Activated CD4-positive, alpha-beta T cell treated with anti-CD3 and anti-CD28 coated beads for 1 hour (primary cell): ENCODE measurements at places on chromosomes 2 and 18.

- no peak for DNase-seq
These were observed 88.2 kb downstream of the SCG2 start for GRCh38 chr2:223513771-223514455.

GRCh38 chr2:28350791-28351285 is 41.8 kb upstream of the FOSL2 start:
- DNase-seq = no peak

GRCh38 chr2:54553775-54554174 is 97.6 kb downstream of the SPTBN1 start:
- DNase-seq = no peak

DNA sequence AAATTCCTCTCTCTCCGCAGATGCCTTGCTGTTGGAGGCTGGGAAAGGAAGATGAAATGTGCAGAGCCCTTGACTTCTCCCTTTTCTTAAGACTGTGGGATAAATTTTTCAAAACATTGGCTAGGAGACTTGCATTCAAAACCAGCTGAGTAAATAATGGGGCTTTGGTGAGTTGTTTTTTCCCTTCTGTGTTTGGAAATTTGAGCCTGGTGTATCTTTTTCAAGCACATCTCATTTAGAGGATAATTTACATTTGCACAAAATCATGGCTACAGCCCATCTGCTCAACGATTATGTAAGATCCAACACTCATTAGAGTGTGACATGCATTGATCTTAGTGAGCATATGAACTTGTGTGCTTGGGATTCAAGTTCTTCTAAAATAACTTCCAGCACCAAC is 112.1 kb upstream of the ATP8B1 start:
- no peak for DNase-seq

- no peak for DNase-seq
These were observed at the start of gene CAPG for GRCh38 chr2:85409845-85410583. Gene CAPG (minus strand): TSS chr2:85410366. CDS start chr2:85402145, 8,221 bp downstream.

- DNase-seq = no peak
These were observed 11.8 kb downstream of the TTLL4 start for GRCh38 chr2:218722419-218722818.

DNA sequence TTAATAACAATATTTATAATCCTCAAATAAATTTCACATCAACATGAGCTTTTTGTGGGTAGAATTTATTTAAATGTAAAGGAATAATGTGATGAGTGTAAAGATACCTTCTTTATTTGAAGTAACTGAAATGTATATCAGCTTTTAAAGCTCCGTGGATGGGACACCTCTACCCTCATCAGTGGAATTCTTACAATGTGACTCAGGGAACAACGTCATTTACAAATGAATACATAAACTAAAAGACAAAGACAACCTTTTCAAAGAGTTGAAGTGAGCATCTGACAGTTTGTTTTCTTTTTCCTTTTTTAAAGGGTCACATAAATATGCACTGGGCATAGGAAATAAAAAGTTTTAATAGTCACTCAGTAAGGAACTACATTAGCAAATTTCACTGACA is 1127.0 kb upstream of the CRIM1 start:
- no peak for DNase-seq

DNA sequence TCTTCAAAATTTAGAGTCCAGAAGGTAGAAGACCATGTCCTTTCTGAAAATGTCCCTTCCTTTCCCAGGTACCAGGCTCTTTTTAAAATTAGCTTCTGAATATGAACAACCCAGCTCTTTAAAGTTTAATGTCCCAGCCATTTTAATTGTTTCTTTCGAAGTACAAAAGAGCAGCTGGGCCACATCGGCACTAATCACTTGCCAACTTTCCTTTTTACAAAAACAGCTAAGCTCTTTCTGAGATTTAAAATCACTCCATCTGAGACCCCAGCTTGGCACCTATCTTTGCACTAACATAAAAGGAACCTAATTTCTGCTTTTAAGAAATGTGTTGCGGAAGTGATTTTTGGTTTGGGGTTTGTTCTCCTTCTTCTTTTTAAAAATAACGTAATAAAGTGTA is 2.6 kb downstream of the BOD1L2 start:
- no peak for DNase-seq

DNA sequence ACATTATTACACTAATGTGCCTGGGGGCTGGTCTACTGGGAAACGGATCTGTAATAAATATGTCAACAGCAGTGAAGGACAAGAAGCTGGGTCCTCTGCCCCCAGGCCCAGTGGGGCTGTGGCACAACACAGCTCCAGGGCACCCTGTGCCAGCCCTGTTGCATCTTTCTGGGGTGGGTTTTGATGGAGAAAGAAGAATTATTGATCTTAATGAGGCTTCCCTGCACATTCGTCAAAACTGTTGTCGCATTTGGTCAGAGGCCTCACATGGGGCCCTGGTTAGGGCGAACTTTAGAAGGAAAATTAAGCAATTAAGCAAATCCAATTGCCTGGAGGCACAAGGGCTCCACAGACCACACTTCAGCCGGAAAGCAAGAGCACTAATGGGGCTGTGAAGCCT is 30.0 kb upstream of the TWIST2 start:
- no peak for DNase-seq

- DNase-seq = no peak
These were observed 166.5 kb upstream of the NCK2 start for GRCh38 chr2:105578166-105578565.
